HFF-Myc (cell line): ENCODE measurements at places on chromosomes 1 and 21.

- no peak for DNase-seq
Observed at GRCh38 chr1:198287916-198288315, 131.1 kb downstream of the NEK7 start.

DNA sequence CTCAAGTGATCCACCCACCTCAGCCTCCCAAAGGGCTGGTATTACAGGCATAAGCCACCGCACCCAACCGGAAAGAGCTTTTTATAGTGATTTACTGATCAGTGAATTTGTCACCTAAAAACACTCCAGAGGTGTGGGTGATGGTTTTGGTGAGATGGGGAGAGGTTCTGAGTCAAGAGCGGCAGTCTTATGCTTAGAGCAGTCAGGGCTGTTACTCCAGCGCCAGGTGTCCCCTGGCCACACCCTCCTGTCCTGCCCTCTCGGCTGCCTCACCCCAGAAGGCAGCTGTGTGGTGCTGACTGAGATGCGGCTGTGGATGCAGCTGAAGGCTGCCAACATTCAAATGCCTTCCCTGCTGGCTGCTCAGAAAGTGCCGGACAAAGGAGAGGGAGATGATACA, 94.5 kb upstream of the LPGAT1 start:
- DNase-seq: no peak

- DNase-seq: no peak
Observed at GRCh38 chr1:226017070-226017469, 17.9 kb upstream of the SDE2 start.

DNA sequence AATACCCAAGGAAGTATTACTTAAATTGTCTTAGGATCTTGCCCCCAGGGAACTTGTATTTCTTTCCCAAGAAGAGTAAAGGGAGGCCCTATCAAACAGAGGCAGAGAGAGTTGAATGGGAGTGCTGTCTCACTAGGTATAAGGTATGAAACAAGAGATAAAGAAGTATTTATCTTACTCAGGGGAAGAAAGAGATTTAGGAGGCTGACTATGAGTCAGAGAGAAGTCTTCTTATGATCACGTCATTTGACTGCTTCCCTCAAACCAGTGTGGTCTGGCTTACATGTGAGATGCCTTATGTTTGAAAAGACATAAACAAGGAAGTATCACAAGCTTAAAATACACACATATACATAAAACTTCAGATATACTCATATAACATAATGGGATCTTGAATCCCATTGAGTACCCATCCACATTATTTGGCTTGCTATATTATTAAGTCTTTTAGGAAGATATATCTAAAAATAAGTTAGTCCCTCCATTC, 29.6 kb downstream of the DUSP10 start:
- DNase-seq: peak; percentile 80

GRCh38 chr1:84691122-84691783, 992 bp upstream of the SSX2IP start:
- DNase-seq: no peak

DNA sequence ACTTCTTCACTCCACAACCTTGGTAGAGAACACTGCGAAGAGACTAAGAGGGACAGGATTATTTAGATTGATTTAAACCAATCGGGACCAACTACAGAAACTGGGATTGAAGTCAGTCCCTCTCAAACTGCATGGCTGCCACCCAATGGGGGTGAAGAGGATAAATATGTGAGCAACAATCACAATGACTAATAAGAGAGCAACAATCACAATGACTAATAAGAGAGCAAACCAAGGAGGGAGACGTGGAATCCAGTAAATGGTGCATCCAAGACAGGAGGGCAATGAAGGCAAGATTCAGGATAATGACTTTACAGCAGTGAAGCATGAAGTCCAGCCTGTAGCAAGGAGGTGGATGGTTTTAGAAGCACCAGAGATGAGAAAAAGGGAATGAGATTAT, 322.8 kb downstream of the TTLL7 start:
- DNase-seq: no peak

DNA sequence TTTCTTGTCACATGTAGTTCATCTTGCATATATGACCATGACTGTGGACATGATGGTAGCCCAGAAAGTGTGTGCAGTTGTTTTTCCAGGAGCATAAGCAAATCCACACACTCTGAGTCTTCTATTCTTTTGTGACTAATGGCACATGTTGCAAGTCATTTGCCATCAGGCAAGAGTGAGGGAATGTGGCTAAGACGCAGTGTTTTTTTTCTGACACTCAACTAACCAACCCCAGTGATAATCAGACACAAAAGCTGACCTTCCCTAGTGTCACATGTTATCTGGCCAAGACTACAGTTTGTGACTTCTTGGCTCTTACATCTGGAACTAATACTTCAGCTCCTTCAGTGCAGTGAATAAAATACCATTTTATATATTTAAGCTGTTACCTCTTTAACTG, 108.8 kb downstream of the ITSN1 start:
- peak; percentile 26 for DNase-seq

DNA sequence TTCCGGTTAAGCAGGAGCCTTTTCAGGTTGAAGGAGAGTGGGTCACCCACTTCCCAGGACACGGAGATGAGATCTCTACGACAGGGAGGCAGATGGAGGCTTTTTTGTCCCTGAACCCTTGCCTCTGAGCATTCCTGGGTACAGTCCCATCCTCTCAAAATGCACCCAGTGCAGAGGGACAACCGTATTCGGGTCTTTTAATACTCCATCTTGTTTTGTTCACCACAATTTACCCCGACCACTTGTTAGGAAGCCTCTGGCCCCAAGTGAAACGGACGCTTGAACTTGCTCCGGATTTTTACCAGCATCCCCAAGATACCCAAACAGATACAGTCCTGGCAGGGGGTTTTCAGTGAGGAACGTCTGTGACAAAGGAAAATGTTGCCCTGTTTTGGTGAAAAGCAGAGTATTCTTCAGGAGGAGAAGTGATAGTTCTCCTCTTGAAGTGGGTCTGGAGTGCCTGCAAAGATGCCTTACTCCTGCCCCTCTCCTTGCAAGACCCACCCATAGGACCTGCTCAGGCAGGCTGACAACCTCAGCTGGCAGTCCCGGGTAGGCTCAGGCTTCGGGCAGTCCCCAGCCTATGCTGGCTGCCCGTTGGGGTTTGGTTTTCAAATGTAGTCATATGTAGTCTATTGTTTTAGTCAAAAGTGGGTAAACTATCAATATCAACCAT, 669 bp upstream of the ARL8A start:
- DNase-seq: no peak

- DNase-seq: no peak
Observed at GRCh38 chr1:20590306-20590777, 1.4 kb downstream of the CDA start.

DNA sequence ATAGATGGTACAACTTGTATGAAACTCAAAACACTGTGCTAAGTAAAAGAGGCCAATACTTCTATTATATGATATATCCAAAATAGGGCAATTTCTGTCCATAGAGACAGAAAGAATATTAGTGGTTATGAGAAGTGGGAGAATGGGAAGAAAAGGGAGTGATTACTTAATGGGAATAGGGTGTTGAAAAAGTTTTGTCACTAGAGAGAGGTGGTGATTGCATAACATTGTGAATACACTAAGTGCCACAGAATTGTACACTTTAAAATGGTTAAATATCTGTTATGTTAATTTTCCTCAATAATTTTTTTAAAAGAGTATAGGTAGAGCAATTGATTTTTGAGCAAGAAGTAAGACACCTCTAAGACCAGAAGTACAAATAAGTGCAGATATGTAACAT, 29.7 kb downstream of the GNAT2 start:
- no peak for DNase-seq

GRCh38 chr1:185694081-185694480, 40.1 kb upstream of the HMCN1 start:
- DNase-seq: no peak

DNA sequence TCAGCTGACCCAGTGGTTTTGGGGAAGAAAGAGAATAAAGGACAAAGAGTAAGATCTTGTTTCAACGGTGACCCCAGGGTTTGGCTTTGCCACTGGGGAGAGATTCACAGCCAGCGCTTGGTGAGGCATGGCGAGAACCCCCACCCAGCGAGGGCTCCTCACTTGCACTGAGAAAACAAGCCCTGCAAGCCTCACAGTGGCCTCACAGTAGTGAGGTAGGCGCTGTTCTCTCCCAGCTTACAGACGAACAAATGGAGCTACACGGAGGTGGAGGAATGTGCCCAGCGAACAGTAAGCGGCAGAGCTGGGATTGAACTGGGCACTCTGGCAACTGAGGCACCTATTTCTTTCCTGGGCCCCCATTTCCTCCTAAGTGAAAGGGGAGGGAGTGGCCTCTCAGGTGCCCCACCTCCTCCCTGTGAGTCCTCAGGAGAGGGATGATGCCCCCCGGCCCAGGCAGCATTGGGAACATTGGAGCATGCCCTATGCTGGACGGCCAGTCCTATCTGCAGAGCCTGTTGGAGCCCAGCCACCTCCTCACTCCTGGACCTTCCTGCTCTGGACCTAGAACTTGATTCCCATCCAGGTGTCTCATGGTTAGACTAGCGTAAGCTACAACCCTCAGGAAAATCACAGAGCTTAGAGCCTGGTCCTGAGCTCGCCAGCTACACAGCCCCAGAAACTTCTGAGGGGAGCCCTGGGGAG, 73.4 kb upstream of the EDN2 start:
- no peak for DNase-seq

- DNase-seq: no peak
Observed at GRCh38 chr1:154773551-154773950, 96.5 kb downstream of the KCNN3 start.

DNA sequence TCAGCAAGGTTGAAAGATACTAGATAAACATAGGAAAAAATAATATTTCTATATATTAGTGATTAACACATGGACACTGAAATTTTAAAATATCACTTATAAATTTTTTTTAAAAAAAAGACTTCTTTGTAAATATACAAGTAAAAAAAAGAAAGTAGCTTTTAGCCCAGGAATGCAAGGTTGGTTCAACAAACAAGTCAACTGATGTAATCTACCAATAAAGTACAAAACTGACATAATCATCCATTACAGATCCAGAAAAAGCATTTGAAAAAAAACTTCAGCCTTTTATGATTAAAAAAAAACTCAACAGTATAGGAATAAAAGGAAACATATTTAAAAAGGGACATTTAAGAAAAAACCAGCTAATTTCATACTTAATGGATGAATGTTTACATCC, 48.4 kb downstream of the TRMT1L start:
- DNase-seq: no peak

DNA sequence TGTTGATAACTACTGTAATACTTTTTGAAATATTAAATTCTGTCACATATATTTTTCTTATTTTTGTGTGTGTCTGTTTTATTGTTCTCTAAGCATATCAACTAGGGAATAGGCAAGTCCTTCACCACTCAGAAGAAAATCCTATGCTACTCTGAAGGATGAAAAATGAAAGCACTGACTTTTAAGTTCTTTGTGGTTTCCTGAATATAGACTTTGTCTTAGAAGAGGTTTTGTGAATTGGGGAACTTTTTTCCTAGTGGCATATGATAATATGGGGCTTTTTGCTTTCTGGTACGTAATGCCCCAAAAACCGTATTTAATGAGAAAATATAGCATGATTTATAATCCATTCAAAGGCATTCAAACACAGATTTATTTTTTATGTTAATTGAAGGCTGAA, 136.0 kb downstream of the SNX7 start:
- DNase-seq: no peak

DNA sequence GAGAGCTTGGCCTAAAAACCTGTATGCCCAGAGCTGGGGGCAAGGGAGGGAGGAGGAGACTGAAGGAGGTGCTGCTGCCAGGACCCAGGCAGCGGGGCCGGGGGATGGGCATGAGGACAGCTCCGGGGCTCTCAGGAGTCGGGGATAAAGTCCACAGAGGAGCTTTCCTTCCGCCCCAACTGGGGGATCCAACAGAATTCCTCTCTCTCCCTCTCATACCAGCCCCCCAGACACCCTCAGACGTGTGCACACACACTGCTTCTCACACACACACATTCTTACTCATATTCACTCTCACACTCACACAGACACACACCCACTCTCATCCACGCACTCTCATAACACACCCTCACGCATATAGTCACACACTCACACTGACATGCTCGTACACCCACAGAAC, 39.1 kb downstream of the SYF2 start:
- DNase-seq: no peak

- DNase-seq: no peak
Observed at GRCh38 chr1:55399346-55399745, 184.2 kb upstream of the USP24 start.

- no peak for DNase-seq
Observed at GRCh38 chr1:167083066-167083665, 7.0 kb downstream of the GPA33 start.

DNA sequence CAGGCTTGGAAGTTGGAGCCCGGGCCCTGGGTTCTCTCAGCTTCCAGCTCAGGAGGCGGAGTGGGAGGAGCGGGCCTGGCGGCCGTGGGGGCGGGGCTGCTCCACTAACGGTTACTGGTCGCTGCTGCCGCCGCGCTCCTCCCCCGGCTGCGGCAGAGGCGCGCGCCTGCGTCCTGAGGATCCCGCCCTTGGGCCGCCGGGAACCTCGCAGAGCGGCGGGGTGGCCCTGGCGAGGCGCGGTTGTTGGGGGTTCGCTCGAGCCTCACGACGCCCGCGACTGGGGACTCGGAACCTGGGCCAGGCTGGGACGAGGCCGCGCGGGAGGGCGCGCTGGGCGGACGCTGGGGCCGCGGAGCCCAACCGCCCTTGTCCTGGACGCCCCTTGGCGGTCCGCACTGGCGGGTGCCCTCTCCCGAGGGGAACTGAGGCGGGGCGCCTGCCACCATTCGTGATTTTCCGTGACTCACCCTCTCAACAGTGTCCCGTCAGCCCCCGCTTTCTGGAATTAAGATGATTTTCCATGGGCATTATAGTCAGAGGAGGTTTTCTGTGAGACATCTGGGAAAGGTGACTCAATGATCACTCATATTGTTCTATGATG, 34.1 kb downstream of the OR2G3 start:
- no peak for DNase-seq

GRCh38 chr1:24909388-24909898, 20.6 kb downstream of the RUNX3 start:
- no peak for DNase-seq

GRCh38 chr1:5265438-5266075, 611.1 kb downstream of the AJAP1 start:
- no peak for DNase-seq

DNA sequence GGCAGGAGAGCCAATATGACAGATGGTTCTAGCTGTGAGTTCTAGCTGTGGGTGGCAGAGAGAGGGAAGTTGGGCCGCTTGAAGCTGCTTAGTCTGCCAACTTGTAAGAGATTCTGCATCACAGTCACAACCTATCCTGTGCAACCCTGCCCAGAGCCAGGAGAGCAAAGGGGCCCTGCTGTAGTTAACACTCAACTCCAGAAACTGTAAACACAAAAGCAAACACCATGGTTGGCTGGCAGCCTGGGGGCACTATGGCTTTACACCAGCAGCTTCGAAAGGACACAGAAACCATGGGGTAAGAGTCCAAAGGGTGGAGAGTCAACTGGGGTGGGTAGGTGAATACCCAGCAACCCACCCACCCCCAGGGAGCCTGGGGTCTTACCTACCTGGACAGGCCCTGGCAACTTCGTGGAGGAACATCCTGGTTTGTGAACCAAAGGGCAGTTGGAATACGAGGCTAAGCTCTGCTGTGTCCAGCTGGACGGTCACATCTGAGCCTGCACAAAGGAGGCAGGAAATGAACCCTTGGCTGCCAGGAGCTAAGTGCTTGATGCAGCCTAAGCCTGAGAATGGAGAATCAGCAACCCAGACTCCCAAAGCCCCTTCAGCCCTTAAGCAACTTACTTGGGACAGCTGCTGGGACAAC, 6.4 kb downstream of the INPP5B start:
- no peak for DNase-seq
